ENCODE measurements at places on chromosomes 13 and 19.

DNA sequence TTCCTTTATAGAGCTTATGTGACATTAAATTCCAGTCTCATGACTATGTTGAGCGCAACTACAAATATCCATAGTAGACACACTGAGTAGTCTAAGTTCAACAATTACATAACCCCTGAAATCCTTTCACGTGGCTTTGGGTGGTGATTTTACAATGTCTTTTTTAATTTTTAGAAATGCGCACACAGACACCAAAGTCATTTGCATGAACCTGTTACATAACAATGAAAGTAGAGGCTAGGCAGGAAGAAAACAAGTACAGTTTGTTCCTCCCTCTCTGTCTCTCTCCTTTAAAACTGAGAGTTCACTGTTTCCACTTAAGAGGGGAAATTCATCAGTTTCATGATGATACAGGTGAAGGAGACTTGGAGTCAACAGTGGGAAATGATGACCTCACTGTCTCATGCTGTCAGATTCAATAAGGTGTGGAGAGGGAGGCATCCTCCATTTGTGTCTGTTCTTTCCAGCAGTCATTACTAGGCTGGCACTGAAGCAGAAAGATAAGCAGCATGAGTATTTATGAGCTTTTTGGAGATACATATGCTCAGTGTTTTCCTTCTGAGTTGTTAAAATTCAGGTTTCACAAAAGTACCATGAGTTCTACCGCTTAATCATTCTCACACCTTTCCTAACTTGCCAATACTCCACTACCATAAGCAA, 201.8 kb downstream of the LHFPL6 start:
- no peak for DNase-seq

DNA sequence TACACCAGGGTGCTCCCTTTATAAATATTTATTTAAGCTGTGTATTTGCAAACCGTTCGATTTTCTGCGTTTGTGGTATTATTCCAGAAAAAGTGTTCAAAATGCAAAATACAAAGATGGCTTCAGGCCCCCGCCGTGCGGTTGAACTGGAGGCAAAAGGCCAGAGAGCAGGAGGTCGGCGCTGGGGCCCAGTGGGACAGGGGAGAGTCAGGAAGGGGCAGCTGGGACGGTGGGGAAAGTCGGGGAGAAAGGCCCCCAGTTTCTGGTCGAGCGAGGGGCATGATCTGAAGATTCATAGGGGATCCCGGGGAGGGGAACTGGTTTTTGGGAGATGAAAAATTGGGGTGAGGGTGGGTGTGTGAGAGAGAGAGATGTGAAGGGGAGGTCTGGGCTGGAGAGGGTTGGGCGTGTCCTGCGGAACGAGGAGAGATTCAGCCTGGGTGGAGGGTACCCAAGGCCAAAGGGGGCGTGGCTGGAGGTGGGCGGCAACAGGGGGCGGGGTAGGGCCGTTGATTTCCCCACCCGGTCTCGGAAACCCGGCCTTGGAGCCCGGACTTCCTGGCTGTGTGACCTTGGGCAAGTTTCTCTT, 678 bp downstream of the ISOC2 start:
- no peak for DNase-seq

GRCh38 chr19:31883296-31883990, 462.0 kb upstream of the ZNF507 start:
- DNase-seq, result no peak

GRCh38 chr19:47419030-47419783, at the start of gene MEIS3:
TSS of gene MEIS3 (minus strand) at chr19:47419527. CDS start at chr19:47419081, 446 bp downstream.
- DNase-seq, result no peak

DNA sequence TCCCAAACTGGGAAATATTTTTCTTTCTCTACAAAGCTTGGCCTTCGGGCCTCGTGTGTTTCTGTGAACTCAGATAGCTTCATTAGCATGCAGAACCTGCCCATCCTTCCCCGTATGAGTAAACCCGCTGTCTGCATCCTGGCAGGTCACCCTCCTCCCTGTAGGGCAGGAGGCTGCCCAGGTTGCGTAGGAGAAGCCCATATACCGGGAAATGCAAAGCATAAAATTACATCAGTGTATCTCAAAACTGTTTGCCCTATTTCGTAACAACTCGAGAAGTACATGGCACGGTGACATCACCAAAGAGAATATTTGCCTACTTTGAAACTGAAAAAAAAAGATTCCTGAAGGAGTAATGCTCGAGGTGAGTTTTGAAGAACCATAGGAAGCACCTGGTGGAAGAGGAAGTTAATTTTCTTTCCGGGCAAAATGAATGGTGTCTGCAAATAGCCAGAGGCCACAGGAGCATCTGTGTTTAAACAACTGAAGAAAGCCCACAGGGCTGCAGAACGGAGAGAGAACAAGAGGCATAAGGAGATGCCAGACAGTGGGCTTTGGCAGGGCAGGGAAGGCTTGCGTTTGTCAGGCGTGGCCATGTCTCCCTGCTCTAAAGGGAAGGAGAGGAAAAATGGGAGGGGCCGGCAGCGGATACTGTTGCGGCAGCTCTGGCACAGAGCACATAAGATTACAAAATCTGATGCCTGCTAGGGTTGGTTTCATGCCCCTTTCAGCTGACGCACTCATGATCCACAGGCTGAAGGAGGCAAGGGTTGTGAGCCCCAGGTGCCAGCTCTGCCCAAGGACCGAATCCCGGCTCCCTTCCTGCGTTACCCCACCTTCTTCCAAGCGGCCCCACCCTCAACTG, 81.4 kb downstream of the IRS2 start:
- no peak for DNase-seq

DNA sequence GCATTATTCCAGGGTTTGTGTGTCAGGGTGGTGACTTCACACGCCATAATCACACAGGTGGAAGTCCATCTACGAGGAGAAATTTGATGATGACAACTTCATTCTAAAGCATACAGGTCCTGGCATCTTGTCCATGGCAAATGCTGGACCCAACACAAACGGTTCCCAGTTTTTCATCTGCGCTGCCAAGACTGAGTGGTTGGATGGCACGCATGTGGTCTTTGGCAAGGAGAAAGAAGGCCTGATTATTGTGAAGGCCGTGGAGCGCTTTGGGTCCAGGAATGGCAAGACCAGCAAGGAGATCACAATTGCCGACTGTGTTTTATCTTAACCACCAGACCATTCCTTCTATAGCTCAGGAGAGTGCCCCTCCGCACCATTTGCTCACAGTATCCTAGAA, 18.2 kb upstream of the SLC25A30 start:
- no peak for DNase-seq

GRCh38 chr19:1026783-1027649, 608 bp downstream of the CNN2 start:
- no peak for DNase-seq

GRCh38 chr13:28531077-28531844, 36.3 kb upstream of the FLT1 start:
- no peak for DNase-seq

- no peak for DNase-seq
Observed at GRCh38 chr13:26618726-26619125, 61.2 kb downstream of the WASF3 start.

DNA sequence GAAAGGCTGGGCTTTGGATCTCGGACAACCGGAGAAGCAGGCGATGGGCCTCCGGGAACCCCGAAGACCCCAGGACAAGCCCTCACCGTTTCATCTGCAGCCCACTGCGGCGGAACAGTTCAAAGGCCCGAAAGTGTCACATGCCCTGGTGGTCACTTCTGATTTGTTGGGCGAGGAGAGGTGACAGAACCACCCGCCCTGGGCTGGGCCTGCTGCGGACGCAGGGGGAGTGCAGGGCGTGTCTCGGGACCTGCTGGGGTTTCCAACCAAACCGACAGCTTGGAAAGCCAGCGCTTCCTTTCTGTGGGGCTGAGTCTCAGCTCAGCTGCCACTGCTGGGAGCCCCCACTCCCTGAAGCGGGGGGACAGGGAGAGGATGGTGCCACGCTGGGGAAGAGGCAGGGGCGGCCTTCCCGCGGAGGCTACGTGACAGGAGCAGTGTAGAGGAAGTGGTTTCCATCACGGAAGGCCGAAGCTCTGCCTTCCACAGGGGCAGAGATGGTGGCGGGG, 22.8 kb upstream of the ZBTB7A start:
- no peak for DNase-seq

DNA sequence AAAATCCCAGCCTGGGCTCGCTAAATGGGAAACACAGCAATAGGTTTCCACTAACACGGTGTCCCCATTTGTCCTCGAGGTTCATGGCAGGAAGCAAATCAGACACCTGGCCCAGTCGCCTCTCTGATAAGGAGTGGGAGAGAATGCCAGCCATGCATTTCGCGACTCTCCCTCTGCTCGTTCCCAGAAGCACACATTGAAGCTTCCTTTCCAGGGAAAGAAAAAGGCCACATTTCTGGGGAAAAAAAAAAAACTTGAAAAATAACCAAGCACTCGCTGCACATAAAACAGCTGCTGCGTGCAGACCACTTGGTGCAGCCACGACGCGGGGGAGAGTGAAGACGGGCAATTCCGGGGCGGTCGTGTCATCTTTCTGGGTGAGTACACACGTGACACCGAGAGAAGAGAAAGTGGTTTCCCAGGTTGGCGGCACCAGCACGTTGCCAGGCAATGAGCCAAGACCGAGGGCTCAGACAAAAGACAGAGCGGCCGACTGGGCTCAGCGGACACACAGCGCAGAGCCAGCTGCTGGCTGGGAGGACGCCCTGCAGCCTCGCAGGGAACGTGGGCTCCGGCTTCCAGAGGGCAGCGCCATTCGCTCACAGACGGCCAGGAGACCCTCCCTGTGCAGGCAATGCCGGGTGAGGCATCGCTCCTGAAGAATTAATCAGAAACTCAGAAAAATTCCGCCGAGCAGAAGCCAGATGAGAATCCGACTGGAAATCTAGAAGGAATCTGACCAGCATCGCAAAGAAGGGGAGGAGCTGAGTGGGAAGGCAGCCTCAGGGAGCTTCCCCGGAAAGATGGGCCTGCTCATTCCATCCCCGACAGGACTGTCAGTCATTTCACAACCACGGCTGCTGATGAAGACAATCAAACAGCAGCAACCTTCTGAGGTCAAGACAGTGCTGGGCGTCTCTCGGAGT, 83.2 kb upstream of the IRS2 start:
- no peak for DNase-seq

DNA sequence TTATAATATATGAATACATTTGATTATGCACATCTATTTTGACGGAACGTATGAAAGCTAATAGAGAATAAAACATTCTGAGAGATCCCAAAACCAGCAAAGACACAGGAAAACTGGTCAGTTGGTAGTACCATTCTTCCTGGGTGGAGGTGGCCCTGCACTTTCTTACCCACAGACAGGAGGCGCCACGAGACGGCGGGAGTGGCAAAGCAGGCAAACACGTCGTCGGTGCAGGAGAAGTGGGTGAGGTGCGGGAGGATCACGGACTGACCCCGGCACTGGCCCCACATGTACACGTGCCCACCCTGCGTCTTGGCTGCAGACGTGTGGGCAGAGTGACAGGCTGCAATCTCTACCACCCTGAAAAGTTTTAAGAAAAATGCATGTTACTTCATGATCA, 36.1 kb downstream of the RCBTB1 start:
- no peak for DNase-seq

GRCh38 chr19:14561847-14562351, 10.0 kb downstream of the NDUFB7 start:
- no peak for DNase-seq

GRCh38 chr13:43383498-43384165, 360.2 kb downstream of the DNAJC15 start:
- no peak for DNase-seq

DNA sequence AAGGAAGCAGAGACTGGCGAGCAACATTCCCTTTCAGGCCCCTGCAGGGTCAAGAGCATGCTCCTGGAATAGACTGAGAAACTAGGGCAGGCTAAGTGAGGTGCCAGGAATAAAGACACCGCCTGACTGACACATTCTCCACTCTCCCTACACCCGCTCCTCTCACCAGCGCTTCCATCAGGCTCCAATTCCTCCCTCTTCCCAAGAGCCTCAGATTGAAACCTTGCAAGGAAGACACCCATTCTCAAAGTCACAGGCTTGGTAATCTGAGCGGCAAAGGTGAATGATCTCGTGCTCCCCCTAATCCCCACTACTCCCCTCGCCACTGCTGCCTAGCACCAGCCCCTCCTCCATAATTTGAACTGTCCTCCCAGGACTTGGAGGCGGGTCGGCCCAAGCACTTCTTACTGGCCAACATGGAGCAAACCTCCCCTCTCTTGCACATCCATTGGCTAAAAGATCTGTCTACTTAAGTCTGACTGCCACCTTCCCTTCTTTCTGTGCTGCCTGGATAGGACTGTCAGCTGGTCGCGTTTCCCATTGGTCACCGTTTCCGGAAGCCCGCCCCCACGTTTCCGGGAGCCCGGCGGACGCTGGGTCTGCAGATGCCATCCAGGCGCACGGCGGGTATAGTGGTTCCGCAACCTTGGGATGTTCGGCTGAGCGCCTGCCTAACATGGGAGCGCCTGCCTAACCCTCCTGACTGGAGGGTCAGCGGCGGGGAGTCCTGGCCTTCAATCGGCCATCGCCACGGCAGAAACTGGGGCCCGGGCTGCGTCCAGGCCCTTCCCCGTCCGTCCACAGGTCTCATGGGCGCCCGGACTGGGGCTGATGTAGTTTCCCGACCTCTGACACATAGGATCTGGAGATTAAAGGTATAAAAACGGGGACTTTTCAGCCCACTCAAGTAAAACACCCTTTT, 33.6 kb downstream of the ZNF383 start:
- no peak for DNase-seq

- DNase-seq, result no peak
Observed at GRCh38 chr19:2424686-2425621, 2.4 kb downstream of the TIMM13 start.

DNA sequence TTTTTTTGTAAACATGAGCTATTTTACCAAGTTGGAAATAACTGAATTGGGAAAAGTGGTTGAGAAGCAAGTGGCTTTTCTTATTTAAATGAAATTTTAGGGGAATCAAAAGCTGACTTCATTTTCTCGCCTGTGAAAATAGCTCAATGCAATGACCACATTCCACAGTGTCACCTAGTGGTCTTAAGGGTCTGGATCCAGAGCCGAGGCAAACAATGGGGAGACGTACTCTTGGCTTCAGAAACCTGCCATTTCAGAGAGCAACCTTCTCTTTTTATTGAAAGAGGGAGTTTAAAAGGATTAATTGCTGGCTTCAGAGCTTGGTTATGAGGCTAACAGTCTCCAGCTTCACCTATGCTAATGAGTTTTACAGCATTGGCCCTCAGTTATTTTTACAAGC, 39.7 kb upstream of the RXFP2 start:
- no peak for DNase-seq

DNA sequence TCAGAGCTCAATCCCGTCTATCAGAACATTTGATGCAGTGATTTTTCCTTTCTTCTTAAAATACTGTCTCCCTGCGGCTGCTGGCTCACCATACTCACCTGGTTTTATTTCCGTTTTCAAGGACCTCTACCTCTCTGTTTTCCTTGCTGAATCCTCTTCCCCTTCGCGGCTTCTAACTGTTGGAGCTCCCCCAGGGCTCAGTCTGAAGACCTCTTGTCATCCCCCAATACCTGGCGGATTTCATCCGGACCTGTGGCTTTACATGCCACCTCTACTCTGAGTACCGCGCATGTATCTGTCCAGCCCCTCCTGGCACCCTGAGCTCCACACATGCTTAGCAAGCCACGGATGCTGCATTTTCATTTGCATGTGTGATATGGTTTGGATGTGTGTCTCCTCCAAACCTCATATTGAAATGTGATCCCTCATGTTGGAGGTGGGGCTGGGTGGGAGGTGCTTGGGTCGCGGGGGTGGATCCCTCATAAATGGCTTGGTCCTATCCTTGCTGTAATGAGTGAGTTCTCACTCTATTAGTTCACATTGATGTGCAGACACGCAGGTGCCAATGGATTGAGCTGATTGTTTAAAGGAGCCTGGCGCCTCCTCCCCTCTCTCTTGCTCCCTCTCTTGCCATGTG, 106.2 kb upstream of the LSM14A start:
- DNase-seq, result no peak

- DNase-seq, result no peak
Observed at GRCh38 chr13:79723519-79724024, 242.6 kb downstream of the NDFIP2 start.

- DNase-seq, result no peak
Observed at GRCh38 chr19:14615623-14616022, 32.7 kb downstream of the CLEC17A start.
